ENCODE measurements at places on chromosomes 3 and 15.

DNA sequence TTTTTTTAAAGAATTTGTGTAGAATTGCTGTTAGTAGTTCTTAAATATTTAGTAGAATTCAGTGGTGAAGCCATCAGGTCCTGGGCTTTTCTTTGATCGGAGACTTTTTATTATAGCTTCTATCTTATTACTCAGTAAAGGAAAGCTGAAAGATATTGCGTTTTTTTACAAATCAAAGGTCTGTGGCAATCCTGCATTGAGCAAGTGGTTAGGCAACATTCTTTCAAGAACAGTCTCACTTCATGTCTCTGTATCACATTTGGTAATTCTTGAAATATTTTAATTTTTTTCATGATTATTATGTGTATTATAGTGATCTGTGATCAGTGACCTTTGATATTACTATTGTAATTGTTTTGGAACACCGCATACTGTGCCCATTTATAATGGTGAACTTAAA is 140.8 kb downstream of the UNC13C start:
- no peak for DNase-seq

DNA sequence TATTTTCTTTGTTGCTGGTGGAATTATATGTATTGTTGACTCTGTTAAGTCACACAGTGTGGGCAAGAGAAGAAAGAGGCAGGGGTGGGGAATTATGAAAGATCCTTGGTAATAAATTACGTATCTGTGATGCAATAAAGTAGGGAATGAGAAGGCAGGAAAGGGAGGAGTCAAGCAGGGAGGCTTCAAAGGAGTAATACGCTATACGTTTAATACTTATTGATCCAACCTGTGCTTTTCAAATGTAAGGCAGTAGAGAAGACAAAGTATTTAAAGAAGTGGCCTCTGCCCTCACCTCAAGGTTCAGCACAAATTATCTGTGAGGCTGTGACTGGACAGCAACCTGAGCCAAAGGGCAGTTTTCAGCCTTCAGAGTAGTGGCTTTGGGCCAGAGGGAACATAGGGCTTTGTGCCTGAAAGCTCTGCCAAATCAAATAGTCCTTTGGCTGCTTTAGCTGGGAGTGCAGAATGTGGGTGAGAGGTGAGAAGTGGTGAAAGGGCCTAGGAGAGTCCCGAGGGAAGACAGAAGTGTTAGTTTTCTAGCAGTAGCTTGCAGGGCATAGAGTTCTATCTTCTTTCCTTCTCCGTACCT is 1.2 kb upstream of the PLIN1 start:
- no peak for DNase-seq

DNA sequence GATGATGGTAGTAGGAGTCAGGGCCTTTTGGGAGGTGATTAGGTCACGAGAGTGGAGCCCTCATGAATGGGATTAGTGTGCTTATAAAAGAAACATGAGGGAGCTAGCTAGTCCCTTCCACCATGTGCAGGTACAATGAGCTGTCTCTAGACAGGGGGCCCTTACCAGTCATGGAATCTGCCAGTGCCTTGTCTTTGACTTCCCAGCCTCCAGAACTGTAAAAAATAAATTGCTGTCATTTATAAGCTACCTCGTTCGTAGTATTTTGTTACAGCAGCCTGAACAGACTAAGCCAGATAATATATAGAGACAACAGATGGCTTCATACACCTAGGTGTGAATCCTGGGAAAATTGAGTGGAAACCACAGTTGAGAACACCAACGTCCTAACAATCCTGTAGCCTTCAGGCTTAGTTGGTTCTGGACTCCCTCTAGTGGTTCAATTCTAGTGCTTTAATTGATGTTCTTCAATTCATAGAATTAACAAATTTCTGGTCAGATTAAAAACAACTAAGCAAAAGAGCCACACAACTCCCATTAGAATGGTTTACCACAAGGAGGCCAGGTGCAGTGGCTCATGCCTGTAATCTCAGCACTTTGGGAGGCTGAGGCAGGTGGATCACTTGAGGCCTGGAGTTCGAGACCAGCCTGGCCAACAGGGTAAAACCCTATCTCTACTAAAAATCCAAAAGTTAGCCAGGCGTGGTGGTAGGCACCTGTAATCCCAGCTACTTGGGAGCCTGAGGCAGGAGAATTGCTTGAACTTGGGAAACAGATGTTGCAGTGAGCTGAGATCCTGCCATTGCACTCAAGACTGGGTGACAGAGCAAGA is 21.3 kb upstream of the GATM start:
- no peak for DNase-seq

DNA sequence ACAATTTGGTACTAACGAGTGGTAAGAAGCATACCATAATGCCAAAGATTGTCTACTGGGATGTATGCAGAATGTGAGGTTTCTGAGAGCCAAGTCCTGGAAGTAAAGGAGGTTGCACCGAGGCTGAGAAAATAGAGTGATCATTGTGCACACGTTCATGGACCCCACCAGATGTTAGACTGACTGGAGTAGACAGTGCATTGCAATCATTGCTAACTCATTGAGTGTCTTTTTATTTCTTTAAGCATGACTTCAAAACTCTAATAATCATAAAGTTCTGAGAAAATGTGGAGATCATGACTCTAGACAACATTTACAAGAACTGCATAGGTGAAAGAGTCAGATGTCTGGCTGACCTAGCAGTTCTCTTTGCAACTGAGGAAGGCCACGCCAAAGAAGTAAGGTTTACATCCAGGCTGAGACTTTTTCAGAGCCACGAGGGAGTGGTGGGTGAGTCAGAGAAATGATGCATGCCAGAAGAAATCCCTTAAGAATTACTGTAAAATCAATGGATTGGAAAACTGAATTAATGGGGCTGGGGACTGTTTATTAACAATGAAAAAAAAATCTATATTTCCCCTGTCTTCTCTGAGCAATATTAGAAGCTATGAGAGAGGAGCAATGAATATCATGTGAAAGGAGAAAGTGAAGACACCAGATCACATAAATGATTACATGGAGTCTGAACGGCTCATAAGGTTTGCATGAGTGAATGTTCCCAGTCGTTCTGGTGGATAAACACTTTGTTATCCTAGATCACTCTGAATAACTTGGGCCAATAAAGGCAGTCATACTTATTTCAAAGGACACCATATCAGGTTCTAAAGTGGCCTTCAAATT is 76.0 kb upstream of the SLC25A26 start:
- DNase-seq, result no peak

DNA sequence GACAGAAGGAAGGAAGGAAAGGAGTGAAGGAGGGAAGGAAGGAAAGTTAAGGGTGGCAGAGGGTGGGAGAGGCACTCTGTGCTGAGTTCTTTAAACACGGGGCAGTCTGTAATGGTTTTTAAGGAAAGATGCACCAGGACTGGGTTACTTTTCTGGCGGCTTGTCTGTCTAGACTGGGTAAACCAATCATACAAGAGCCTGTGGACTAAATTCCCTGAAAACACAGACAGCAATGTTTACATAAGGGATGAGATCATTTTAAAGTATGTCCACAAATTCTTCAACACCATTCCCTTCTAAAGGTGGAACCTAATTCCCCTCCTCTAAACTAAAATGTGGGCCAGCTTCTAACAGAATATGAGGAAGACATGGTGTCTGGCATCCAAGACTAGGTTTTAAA is 235.5 kb upstream of the IGF1R start:
- DNase-seq, result no peak

DNA sequence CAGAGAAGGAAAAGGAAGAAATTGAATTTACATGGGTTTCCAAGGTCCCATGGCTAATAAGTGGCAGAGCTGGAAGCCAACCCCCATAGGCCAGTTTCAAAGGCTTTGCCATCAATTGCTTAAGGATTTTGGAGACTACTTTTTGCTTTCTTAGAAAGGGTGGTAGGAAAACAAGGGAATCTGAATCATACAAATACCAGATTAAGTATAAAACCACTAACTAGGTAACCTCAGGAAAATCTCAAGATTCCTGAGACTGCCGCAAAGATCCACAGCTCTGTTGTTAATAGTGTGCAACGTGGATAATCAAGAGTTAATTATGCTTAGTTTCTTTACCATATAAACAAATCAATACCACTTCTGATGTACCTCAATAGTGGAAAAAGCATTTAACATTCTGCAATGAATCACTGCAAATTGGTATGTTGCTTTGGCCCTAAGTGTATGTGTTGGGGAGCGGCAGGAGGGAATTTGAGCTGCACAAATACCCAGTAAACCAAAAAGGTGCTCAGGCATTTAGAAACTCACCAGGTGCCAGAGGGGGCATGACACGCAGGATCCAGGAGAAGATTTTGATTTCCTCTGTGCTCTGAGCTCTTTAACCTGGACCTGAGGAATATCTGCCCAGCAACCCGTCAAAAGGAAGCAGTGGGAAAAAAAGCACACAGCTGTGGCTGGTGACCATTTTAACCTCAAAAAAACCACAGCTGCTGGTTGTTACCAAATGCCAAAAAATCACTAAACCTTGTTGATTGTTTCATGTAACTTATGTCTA is 22.0 kb downstream of the AADAC start:
- no peak for DNase-seq

DNA sequence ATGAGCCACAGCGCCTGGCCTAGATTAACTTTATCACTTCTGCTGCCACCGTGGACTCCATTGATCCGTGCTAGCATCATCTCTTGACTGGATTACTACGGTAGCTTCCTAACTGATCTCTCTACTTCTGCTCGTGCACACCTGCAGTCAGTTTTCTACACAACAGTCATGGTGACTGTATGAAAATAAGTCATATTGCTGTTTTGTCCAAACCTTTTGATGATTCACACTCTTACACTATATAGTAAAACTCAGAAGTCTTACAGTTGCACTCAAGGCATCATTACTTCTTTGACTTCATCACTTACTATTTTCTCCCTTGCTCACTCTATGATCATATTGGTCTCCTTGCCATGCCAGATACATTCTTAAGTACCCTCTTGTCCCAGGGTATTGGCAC is 10.1 kb downstream of the PDCD6IP start:
- no peak for DNase-seq

DNA sequence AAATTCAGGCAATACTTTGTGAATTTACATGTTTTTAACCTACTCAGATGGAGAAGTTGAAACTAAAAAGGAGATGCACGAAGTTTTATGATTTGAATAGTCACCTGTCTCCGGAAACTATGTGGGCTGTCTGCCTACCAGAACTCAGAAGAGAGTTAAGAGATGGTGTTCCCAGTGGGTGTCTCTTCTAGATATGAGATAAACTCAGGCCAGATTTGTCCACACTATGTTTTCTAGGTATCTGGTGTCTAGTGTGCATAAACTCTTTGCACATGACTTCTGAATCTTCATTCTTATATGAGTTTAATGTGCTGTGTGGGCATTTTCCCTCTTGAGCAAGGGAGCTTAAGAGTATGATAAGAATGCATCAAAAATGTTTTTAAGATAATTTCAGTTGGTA is 222.8 kb downstream of the FOXP1 start:
- no peak for DNase-seq

- no peak for DNase-seq
Measured at GRCh38 chr3:174247687-174248152, 611.4 kb upstream of the NAALADL2 start.

DNA sequence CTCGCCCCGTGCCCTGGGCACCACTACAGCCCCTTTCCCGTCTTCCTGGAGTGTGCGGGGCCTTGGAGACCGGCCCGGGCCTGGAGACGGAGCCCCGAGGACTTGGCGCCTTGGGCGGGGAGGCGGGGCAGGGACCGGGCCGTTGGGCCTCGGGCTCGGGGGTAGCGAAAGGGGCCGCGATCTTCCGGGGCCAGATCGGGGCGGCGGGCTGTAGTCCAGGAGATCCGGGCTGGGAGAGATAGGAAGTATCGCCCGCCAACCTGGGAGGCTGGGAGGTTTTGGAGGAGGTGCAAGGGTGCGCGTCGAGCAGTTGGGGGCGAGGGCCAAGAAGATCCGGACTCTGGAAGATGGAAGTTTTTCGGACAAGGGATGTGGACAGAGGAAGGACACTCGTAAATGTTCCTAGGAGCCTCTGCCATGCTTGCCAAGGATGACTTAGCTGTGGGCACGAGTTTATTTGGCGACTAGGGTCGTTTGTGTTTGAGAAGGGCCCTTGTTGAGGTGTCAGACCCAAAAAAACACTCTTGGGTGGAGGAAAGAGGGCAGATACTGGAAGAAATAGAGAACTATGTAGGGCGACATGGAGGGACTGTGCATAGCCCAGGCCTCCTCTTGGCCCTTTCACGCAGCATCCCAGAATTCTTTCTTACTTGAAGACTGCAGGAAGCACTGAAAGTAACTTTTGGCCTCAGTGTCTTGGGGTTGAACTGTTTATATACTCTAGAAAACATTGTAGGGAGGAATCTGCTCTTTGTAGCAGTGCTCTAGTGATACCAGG is 712 bp downstream of the RTF1 start:
- no peak for DNase-seq

GRCh38 chr3:191350396-191351090 is 20.2 kb upstream of the UTS2B start:
- no peak for DNase-seq

DNA sequence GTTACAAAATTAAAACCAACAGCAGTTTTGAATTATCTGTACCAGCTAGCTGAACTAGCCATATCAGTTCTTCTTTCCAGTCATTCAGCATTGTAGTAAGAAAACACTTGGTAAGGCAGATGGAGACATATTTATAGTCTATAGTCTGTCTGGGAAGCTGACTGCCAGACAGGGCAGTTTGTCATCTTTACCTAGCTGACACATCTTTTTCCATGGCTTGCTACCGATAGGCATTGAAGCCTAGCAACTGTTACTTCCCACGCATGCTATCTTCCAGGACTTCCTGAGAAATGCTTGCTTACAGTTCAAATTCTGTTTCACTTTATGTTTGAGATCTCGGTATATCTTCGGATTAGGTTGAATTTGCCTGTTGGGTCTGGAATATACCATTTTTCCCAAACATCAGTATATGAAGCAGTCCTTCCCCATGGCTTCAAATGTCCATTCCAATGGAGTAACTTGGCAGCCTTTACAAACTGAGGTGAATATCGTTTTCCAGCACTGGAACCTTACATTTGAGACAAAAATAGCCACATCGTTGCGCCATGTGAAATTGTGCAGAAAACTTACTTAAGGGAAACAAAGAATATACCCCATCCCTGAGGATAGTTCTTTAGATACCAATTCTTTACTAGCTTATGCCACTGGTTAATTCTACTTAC is 8.8 kb downstream of the GNL3 start:
- no peak for DNase-seq

GRCh38 chr15:73142802-73143762 is 90.8 kb downstream of the NEO1 start:
- no peak for DNase-seq

GRCh38 chr3:42608581-42608980 is 8.1 kb downstream of the NKTR start:
- DNase-seq, result no peak

- no peak for DNase-seq
Measured at GRCh38 chr15:73038220-73038619, 14.0 kb upstream of the NEO1 start.

GRCh38 chr3:102353805-102354204 is 81.0 kb upstream of the ZPLD1 start:
- no peak for DNase-seq

GRCh38 chr3:64505419-64505818 is 182.4 kb downstream of the ADAMTS9 start:
- no peak for DNase-seq

DNA sequence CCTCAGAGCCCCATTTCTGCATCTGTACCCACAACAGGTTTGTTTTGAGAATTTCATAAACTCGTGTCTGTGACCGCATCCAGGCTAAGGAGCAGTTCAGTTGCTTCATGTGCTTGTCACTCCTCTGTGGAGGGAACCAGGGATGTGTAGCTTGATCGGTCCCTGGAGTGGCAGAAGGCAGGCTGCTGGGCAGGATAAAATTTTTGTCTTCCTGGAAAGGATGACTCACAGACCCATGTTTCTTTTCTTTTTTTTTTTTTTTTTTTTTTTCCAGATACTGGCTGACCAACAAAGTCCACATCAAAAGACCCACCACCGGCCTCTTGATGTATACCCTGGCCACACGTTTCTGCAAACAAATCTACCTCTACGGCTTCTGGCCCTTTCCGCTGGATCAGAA is 70.1 kb downstream of the ST8SIA2 start:
- DNase-seq, result no peak
